ENCODE measurements at places on chromosomes 11 and 22.

GRCh38 chr22:43050995-43051394 is 36.0 kb upstream of the PACSIN2 start:
- DNase-seq = no peak

DNA sequence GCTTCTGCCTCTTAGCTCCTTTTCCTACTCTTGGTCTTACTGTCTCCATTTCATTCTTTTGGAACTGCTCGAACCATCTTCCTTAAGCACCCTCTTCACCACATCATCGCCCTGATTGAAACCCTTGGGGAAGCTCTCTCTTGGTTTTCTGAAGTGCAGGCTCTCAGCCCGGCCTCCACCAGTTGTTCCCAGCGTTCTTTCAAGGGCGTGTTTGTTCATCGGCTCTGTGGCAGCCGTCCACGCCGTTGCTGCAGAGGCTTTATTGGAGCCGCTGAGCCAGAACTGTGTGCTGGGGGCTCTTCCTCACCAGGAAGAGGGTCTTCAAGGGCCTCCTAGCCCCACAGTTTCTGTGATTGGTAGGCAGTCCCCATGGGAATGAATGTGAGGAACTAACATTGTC is 214.1 kb downstream of the TBC1D22A start:
- no peak for DNase-seq

DNA sequence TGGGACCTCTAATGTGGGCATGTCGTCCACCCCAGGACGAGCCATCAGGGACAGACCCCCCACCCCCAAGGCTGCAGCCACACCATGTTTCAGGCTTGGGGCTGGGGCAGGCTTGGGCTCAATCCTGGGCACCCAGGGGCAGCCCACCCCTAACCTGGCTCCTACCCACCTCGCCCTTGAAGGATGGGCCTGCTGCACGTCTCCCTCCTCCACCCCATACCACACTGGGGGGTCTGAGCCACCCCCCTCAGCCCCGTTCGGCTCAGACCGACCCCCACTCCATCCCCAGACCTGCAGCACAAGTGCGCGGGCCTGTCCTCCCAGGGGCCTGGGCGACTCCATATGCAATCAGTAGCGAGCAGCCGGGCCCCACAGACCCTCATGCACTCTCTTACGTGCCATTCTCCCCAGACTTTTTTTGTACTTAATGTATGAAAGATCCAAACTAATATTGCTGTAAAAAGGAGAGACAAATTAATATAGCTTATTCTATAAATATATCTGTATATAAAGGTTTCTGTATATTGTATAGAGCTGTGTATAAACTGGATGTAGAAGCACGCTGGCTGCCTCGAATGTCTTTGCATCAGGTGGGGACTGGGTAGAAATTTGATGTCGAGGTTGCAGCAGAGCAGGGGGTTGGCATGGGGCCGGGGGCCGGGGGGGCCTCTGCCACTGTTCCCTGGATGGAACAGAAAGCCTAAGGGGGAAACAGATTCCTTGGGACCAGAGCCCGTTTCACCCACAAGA is 5.8 kb upstream of the MYRF start:
- DNase-seq = no peak

- no peak for DNase-seq
Observed at GRCh38 chr11:61594907-61595257, 14.0 kb upstream of the SYT7 start.

DNA sequence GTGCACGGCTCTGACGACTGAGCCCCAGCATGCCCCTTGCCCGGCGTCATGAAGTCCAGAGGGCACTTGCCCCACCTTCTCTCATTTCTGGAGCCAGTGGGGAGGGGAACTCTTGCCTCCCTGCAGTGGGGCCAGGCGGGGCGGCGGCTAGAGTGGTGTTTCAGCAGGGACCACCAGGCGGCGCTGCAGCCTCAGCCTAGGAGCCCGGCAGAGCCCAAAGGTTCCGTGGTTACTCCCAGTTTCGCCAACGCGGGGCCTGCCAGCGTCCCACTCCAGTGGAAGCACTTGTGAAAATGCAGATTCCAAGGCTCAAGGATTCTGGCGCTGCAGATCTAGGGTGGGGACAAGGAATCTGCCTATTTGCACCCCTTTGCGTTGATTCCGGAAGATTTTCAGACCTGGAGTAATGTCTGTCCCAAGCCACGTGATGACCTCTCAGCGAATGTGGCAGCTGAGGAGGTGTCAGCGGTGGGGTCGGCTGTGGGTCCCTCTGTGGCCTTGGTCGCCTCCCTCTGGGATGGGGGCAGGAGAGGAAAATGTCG is 55.7 kb downstream of the CD82 start:
- DNase-seq = peak; percentile 68

All from T-helper 17 cell (primary cell).